ENCODE measurements at places on chromosomes 16 and 17.
A peak's percentile ranks its signal among the peaks of the same experiment; 100 is the strongest.

DNA sequence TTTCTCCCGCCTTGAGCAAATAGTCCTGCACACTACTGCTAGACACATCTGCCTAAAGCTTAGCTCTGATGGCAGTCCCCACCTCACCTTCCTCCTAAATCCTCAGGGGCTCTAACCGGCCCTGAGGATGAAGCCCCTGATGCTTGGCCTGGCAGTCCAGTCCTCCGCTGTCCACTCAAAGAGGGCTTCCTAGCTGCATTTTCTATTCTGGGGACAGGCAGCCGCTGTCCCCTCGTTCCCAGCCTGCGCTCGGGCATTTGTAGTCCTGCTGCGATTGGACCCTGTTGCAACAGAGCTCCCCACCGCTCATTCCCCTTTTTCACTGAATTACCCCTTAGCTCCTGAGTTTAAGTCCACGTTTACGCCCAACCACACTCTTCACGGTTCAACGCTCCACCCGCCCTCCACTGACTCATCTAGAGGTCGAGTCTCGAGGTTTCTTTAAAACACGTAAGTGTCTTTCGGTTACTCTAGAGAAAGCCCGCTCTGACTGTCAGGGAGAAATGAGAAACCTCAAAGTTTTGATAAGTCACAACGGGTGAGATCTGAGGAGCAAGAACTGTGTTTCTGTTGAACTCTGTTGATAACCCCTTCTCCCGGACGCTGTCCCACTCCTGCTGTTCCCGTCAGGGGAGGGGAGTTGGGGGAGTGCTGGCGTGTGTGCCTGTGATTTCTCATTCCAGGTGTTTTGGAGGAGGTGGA, 4.5 kb downstream of the CCR7 start:
- DNase-seq, result peak; percentile 27

DNA sequence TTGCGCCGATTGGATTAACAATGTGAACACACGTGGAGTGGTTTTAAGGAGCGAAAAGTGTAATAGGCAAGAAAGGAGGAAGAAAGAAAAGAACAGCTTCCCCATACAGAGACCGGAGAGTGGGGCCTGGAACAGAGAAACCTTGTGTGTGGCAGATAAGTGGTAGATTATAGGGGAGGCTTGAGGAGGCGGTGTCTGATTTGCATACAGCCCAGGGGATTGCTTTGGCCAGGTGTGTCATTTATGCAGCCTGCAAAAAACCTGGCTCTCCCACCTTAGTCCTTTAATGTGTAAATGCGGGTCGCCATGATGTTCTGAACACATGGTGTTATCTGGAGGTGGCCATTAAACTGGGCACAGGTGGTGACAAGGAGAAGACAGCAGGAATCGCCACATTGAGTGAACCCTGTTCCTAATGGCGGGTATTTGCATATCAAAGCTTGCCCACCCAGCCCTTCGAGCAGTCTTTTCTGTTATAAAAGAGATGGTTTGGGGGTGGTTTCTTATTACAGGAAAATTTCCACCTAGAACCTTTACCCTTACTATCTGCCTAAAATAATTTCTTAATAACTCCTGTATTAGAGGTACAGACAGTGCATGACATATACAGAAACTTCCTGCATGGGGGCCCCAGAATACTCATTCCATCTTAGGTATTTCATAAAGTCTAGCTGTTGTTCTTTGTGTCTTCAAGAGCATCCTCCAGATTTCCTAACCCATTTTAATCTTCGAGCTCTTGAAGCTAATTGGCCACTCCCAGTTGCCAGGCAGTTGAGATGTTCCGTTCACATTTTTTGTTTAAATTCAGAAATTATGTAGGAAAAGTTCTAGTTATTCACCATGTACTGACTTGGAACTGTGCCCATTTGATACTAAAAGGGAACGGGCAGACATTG, 292.5 kb downstream of the RBFOX1 start:
- no peak for DNase-seq

- peak; percentile 81 for DNase-seq
These were observed at the start of gene MAP2K6 for GRCh38 chr17:69414408-69415274. MAP2K6 (plus strand) TSS chr17:69414697; CDS start chr17:69414985, 288 bp downstream.

- no peak for DNase-seq
These were observed 310.3 kb downstream of the CDH13 start for GRCh38 chr16:82936941-82937551.

- no peak for DNase-seq
These were observed 18.1 kb downstream of the CLTC start for GRCh38 chr17:59637611-59638310.

GRCh38 chr16:73315645-73316044, 267.7 kb upstream of the ZFHX3 start:
- DNase-seq, result no peak

- no peak for DNase-seq
These were observed 16.0 kb downstream of the APPBP2 start for GRCh38 chr17:60510031-60510430.

- DNase-seq, result no peak
These were observed 10.2 kb downstream of the CYTH1 start for GRCh38 chr17:78771758-78772382.

DNA sequence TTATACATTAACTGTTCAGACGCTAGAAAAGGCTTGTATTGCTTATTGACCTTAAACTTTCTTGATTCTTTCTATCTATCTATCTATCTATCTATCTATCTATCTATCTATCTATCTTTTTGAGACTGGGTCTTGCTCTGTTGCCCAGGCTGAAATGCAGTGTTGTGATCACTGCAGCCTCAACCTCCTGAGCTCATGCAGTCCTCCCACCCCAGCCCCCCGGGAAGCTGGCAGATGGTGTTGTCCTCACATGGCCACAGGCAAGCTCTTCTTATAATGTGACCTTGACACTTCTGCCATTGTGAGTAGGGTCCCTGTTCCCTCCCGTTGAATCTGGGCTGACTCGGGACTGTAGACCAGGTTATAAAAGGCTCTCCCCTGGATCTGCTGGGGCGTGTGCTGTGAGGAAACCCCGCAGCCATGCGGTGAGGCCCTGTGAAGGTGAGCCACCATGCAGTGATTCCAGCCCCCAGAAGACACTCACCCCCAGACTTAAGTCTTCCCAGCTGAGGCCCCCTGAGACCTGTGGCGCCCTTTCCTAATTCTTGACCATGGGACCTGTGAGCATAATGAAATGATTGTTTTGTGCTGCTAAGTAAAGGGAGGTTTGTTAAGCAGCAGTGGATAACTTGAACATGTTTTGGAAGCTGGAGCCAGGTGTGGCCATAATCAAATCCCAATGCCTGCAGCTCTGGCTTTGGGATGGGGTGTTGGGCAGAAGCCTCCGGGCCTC, 54.3 kb downstream of the RPTOR start:
- no peak for DNase-seq

- DNase-seq, result no peak
These were observed 14.1 kb upstream of the HOXB9 start for GRCh38 chr17:48639982-48640857.

- no peak for DNase-seq
These were observed 52.0 kb upstream of the CLEC3A start for GRCh38 chr16:77970371-77970770.
